ENCODE measurements at places on chromosomes 5 and 9. TPM values are rescaled to one million over a fixed set of nuclear protein-coding genes. Genes with fewer than 3 reads are reported as not detected.

- no peak for DNase-seq
Measured at GRCh38 chr9:129458663-129459546, 162.0 kb downstream of the C9orf50 start.

GRCh38 chr5:137609127-137609526 is 110.0 kb upstream of the SPOCK1 start:
- no peak for DNase-seq

- DNase-seq: no peak
Measured at GRCh38 chr9:78595200-78595945, 298.4 kb downstream of the PSAT1 start.

Gene C9orf43
- total RNA-seq: 0.48 TPM

- DNase-seq: no peak
Measured at GRCh38 chr9:34862836-34863235, 95.2 kb upstream of the PHF24 start.

DNA sequence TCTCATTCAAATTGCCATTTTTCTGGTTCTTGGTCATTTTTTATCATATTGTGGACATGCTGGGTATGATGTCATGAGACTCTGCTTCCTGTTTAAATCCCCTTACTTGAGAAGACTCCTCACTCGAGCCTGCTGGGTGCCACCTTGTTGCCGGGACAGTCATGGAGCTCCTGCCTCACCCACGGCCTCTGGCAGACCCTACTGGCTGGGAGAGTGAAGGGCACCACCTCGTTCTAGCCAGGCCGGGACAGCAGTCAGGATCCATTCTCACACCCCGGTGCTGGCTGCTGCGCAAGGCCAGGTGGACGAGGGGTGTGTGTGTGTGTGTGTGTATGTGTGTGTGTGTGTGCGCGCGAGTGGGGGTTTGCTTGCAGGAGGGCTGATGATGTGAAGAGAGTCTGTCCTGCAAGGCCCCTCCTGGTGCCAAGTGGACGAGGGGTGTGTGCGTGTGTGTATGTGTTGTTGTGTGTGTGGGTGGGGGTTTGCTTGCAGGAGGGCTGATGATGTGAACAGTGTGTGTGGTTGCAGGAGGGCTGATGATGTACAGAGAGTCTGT is 4.4 kb downstream of the CEP72 start:
- no peak for DNase-seq

Gene FAM200C
- total RNA-seq: 2.2 TPM

- DNase-seq: no peak
Measured at GRCh38 chr5:170631466-170632195, 127.8 kb downstream of the KCNIP1 start.

GRCh38 chr9:16278326-16278999 is 592.0 kb downstream of the BNC2 start:
- DNase-seq: no peak

- DNase-seq: no peak
Measured at GRCh38 chr5:34597034-34598027, 58.8 kb upstream of the RAI14 start.

GRCh38 chr5:177269232-177269895 is 34.2 kb downstream of the RAB24 start:
- DNase-seq: no peak

Gene CFAP157
- total RNA-seq: not detected

GRCh38 chr9:90515510-90515909 is 127.1 kb downstream of the DIRAS2 start:
- no peak for DNase-seq

- DNase-seq: no peak
Measured at GRCh38 chr9:100561256-100561655, 16.6 kb upstream of the CAVIN4 start.

Gene SHISAL2B
- total RNA-seq: not detected

Gene SPATA24
- 9.5 TPM for total RNA-seq

- DNase-seq: no peak
Measured at GRCh38 chr5:96807075-96807654, 580 bp downstream of the ERAP1 start.

DNA sequence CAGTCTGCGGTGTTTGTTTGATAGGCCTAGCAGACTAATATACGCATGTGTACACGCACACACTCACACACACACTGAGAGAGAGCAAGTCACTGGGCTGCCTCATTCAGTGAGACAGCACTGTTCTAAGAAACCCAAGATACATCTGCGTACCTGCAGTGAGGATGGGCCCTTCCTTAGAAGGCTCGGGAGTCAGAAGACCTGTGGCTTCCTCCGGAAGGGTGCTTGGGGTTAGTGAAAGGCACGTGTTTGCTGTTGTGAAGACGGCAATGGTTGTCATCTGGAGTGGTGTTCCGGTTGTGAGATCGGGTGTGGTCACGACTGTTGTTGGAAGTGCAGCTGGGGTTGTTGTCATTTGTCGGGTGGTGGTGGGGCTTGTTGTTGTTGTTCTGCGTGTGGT is 11.7 kb downstream of the TIMD4 start:
- no peak for DNase-seq

DNA sequence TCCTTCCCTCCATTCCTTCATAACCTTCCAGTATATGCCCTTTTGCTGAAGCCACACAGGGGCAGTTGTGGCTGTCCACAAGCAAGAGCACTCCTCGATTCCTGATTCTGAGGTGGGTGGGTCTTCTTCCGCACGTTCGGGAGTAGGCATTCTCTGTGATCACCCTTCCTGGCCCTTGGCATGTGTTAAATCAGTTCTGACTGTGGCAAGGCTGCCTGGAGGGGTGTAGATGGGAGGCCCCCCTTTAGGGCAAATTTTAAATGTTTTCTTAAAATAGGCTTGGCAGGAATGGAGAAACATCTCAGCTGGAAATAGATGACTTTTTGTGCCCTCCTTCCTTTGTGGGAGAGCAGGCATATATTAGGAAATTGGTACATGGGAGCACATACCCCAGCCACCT is 3.1 kb downstream of the AGXT2 start:
- no peak for DNase-seq

Gene SIT1
- total RNA-seq: not detected

- no peak for DNase-seq
Measured at GRCh38 chr5:134100283-134101091, 14.0 kb upstream of the TCF7 start.

Gene PDE8B
- 0.12 TPM for total RNA-seq

- DNase-seq: no peak
Measured at GRCh38 chr9:89376286-89376685, 58.0 kb downstream of the SECISBP2 start.

GRCh38 chr9:15222313-15222712 is 84.7 kb downstream of the TTC39B start:
- no peak for DNase-seq

- DNase-seq: no peak
Measured at GRCh38 chr9:37645903-37646506, 4.7 kb upstream of the FRMPD1 start.

Measured in glomerular endothelial cell (primary cell).